ENCODE measurements at places on chromosomes 4 and X.

GRCh38 chr4:94581766-94582165 lies 130.0 kb downstream of the PDLIM5 start:
- no peak for DNase-seq

GRCh38 chr4:152534541-152535359 lies 1.1 kb downstream of the FBXW7 start:
- DNase-seq, result no peak

GRCh38 chr4:10629394-10629793 lies 55.2 kb downstream of the CLNK start:
- peak; percentile 78 for DNase-seq

GRCh38 chr4:23945451-23946017 lies 55.7 kb upstream of the PPARGC1A start:
- DNase-seq, result peak; percentile 9

- no peak for DNase-seq
These were observed 87.5 kb downstream of the EVC start for GRCh38 chr4:5798462-5798861.

DNA sequence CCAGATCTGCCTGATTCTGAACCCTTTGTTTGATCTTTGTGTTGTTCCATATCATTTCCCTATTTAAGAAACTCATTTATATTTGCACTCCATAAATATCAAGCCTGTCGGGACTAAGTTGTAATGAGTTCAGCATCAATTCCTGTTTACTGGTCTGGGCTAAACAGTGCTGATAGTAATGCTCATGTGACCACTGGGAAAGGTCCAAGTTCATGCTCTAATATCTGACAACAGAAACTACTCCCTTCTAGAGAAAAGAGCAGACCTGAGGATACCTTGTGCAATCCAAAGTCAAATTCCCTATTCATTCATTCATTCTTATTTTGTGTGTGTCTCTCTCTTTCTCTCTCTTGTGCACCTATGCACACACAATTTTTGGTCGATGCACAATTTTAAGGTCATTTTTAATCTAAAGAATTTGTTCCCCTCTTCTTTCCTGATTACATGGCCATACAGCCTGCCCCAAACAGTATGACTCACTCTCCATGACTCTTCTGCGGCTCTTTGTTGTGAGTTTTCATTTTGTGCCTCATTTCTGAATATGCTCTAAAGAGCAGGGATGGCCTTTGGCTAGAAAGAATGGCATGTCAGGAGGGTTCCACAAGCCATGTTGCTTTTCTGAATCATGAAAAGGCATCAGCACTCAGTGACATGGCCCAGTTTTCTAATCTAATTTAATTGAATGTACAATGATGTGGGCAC lies 664.3 kb downstream of the RPA4 start:
- DNase-seq, result no peak

- no peak for DNase-seq
These were observed 18.4 kb upstream of the MANBA start for GRCh38 chr4:102779204-102779603.

GRCh38 chr4:77990904-77991358 lies 66.2 kb upstream of the FRAS1 start:
- no peak for DNase-seq

DNA sequence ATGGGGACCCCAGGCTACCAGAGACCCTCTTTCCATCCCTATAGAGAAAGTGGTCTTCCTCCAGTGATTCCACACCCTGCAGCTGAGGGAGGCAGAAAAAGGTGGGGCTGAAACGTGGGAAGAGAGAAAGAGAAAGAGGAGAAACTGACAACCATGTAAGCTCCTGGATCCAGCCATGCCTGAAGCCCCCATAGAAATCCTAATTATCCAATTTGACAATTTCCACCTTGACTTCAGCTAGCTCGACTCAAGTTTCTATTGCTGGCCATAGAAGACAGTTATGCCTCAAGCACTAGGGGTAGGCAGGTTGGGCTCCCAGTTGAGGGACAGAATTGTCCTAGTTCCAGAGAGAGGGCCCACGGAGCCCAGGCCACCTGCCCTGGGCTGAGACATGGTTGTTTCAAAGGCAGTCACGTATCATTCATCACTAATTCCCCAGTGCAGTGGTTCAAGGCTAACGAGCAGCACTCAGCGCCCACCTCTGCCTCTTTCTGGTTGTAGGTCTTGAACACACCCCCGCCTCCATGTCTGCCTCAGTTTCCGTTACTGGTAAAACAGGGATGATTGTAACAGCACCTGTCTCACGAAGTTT lies 39.8 kb upstream of the ASMTL start:
- DNase-seq, result no peak

DNA sequence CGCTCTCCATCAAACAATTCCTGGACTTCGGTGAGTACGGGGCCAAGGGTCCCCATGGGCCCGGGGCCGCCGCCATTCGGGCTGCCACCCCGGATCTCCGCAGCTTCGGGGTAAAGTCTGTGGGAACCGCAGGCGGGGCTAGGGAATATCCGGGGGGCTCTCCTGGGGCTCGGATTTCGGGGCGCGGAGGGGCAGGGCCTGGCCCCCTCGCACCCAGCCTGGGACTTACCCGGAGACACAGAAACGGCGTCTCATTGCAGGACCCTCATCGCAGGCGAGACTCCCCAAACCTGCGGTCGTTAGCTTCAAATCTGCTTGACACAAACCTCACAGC lies 413 bp downstream of the PDK3 start:
- DNase-seq, result no peak

GRCh38 chr4:139642364-139642763 lies 23.3 kb upstream of the MGST2 start:
- no peak for DNase-seq

- DNase-seq, result peak; percentile 8
These were observed 146.2 kb upstream of the SH3RF1 start for GRCh38 chr4:169416997-169417396.

DNA sequence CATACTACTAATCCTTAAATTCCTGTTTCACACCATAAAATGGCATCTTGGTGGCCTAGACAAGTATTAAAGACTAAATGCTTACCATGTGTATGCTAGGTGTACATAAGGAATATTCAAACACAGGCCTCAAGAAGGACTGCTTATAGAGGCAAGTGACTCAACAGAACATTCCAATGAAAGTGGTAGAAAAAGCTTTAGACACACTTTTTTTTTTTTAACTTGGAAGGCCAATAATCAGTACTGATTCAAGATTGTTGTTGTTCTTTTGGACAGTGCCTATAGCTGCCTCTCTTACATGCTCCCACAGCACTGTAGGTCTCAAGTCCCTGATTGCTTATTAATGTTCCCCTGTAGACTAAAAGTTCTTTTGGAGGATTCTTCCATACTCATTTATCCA lies 77.6 kb downstream of the FBXL5 start:
- DNase-seq, result no peak

GRCh38 chrX:30971774-30972603 lies 82.9 kb upstream of the TAB3 start:
- no peak for DNase-seq

DNA sequence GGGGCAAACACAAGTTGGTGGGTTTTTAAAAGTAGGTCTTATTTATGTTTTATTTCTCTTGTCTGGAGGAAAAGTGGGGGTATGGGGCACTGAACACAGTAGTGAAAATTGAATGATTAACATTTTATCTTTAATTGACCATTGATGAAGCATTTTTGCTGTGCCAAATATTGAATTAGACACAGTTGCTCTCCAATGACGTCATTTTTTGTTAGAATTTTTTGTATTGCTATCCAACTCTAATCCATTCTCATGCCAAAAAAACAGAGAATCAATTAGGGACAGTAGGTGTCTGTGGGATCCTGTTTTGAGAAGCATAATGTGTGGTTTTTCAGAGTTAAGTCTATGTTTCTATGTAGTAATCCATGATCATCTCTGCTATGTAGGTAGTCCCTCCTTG lies 1032.8 kb downstream of the STPG2 start:
- DNase-seq, result no peak

- DNase-seq, result no peak
These were observed 10.5 kb downstream of the TEX13B start for GRCh38 chrX:107971636-107972035.

DNA sequence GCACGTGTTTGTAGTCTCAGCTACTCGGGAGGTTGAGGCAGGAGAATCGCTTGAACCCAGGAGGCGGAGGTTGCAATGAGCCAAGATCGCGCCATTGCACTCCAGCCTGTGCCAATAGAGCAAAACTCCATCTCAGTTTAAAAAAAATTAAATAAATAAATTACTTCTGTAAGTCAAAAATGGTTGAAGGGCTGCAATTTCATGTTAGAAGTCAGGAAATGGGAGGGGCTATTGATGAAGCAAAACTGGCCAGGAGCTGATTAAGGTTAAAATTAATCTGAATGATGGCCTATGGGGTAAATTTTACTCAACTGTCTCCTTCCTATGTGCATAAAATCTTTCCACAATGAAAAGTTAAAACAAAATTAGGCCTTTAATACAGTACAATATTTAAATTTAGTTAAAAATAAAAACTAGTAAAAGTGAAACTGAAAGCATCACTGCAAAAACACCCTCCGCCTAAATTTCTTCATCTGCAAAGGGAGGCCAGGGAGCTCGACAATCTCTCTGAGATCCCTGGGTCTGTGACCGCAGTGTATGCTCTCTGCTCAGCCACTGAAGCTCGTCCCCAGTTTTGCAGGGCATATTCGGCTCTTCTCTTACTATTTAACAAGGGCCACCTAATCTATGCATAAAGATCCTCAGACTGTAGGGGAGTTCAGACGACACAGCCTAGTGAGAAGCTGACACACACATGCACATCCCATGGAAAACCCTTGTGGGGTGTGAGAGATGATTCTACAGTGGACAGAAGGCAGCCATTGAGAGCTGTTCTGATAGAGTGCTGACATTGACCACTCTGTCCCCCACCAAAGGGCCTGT lies 57.2 kb downstream of the IRF2 start:
- DNase-seq, result peak; percentile 41

DNA sequence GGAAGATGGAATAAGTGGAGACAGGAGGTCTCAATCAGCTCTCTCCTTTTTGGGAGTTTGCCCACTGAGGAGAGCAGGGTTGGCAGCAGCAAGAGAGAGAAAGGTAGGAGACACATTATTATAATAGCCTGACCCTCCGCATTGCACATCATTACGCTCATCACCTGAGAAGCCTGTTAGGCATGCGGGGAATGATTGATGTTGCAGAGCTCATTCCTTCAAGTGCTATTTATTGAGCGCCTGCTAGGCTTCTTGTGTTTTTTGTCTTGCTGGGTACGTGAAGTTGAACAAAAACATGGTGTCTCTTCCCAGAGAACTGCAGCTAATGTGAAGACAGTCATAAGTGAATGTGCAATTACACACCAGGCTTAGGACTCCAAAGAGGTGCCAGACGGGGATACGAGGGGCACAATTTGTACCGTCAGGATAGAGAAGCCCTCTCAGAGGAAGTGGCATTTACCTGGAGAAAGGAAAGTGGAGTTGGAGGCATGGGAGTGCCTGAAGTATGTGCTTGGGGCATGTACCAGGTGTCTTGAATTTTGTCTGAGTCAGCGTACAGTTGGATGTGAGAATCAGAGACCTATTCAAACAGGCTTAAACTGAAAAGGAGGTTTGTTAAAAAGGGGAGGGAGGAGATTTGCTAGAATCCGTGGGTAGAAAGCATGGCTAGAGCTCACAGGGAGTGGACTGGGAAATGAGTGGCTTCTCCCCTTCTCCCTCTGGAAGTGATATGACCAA lies 90.2 kb upstream of the SOD3 start:
- no peak for DNase-seq

- DNase-seq, result no peak
These were observed 115.7 kb upstream of the GPC4 start for GRCh38 chrX:133530960-133531359.

GRCh38 chr4:11801466-11802446 lies 373.1 kb upstream of the HS3ST1 start:
- no peak for DNase-seq

- no peak for DNase-seq
These were observed 28.7 kb upstream of the MAP3K15 start for GRCh38 chrX:19543951-19544381.

GRCh38 chr4:53941331-53941730 lies 123.1 kb downstream of the CHIC2 start:
- no peak for DNase-seq

GRCh38 chrX:27575565-27575964 lies 14.6 kb upstream of the DCAF8L2 start:
- no peak for DNase-seq

DNA sequence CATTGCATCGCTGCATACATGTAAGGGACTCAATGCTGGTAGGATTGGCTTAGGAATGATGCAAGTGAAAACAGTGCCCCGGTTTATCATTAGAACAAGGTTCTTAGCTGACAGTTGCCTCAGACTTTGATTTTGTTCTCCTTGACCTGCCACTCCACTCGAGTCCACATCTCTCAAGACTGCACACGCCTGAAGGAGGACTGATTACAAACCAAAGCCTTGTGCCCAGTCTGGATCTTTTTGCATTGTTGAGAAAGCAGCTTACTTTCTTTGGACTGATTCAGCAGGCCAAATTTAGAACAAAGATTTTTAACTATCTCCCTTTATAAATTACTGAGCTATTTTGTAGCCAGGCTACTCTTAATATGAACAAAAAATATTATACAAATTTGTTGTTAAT lies 125.6 kb downstream of the PTTG2 start:
- DNase-seq, result no peak

DNA sequence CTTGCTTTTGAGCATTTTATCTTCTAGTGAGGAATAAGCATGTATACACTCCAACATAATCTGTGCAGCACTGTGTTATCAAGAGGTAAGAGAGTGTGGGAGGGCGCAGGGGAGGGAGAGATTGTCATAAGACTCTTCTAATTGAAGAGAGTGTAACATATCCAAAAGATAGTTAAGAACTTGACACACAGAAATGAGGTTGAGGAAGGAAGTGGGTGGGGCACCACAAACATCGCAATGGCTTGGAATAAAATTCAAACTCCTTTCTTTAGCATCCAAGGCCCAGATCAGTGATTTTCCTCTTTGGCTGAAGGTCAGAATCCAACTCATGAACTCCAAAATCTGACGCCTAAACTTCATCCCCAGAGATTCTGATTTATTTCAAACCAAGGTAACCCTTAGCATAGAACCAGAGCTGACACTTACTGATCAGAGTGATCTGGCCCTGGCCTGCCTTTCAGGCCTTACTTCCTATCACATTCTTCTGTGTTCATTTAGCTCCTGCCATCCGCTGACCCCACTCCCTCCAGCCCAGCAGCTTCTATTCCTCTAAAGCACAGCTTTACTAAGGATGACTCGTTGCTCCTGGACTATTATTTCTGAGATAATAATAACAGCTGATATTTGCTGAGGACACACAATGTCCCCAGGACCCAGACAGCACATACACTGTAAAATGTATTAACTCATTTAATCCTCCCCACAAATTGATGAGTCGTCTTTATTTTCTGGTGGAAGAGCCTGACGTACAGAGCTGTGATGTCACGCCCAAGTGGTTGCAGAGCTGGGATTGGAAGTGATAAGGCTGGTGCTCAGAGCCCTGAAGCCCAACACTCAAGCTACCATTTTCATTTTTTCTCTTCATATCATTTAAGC lies 10.6 kb upstream of the CTSO start:
- DNase-seq, result no peak

GRCh38 chr4:174281901-174282300 lies 1.6 kb downstream of the FBXO8 start:
- DNase-seq, result no peak
